ENCODE measurements at places on chromosomes 13 and 19. TPM values are rescaled to one million over a fixed set of nuclear protein-coding genes. Genes with fewer than 3 reads are reported as not detected.

- H3K27ac ChIP-seq, result no peak overlapping the region
- no peak overlapping the region for H3K4me3 ChIP-seq
- DNase-seq, result no peak
- peaks cover 10% of the 10 kb centered on the region for H3K4me1 ChIP-seq
- no peaks in the 10 kb centered on the region for H3K27me3 ChIP-seq
- no peaks in the 10 kb centered on the region for H3K36me3 ChIP-seq
Observed at GRCh38 chr19:33273881-33274662, 28.3 kb downstream of the CEBPA start.

- no peaks in the 10 kb centered on the region for H3K36me3 ChIP-seq
- no peak for DNase-seq
- H3K27ac ChIP-seq, result no peak overlapping the region
- H3K4me1 ChIP-seq, result peaks cover 6% of the 10 kb centered on the region
Observed at GRCh38 chr13:21405309-21405708, 53.8 kb downstream of the ZDHHC20 start.

DNA sequence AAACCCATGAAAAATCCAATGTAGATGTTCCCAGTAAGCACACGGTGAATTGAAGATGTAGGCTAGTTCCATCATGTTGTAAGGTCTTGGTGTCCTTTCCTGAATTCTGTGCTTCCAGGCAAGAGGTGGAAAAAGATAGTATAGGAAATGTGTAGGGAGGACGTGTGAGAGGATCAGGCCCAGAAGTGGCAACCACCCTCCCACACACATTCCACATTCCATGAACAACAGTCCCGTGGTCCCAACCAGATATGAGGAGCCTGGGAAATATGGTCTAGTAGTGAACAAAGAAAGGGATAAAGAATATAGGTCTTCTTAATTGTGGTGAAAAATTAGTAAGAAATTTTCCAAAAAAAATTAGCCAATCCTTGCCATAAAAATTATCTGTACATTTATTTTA is 1254.2 kb upstream of the SLC10A2 start:
- no peaks in the 10 kb centered on the region for H3K36me3 ChIP-seq
- H3K27ac ChIP-seq, result no peak overlapping the region
- DNase-seq, result no peak
- no peaks in the 10 kb centered on the region for H3K4me1 ChIP-seq

DNA sequence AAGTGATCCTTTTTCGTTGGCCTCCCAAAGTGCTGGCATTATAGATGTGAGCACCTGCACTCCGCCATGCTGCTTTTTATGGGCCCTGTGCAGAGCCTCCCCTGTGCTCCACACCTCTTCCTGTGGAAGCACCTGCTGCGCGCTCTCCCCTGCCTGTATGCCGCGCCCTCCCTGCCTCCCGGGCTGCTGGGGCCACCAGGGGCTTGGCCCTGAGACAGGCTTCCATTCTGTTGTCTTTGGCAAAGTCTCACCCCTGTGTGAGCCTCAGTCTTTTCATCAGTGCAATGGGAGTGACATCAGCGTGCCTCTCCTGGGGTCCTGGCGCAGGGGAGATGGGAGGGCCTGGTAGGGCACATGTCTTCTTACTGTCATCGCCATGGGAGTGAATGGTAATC is 1.3 kb downstream of the FAM174C start:
- peak overlapping the region; percentile 64 for H3K4me3 ChIP-seq
- no peaks in the 10 kb centered on the region for H3K27me3 ChIP-seq
- no peak for DNase-seq
- peak overlapping the region; percentile 93 for H3K27ac ChIP-seq

GRCh38 chr19:13615890-13616289 is 109.6 kb upstream of the CACNA1A start:
- no peaks in the 10 kb centered on the region for H3K36me3 ChIP-seq
- H3K4me3 ChIP-seq, result no peak overlapping the region
- no peaks in the 10 kb centered on the region for H3K4me1 ChIP-seq

GRCh38 chr13:108594153-108594552 is 35.3 kb upstream of the MYO16 start:
- no peak overlapping the region for H3K27ac ChIP-seq
- H3K27me3 ChIP-seq, result no peaks in the 10 kb centered on the region
- DNase-seq, result no peak
- H3K4me1 ChIP-seq, result no peaks in the 10 kb centered on the region
- no peak overlapping the region for H3K4me3 ChIP-seq
- no peaks in the 10 kb centered on the region for H3K36me3 ChIP-seq

GRCh38 chr19:35755131-35755549 is 1.7 kb downstream of the HSPB6 start:
- no peak overlapping the region for H3K27ac ChIP-seq
- no peak for DNase-seq
- no peaks in the 10 kb centered on the region for H3K36me3 ChIP-seq
- no peaks in the 10 kb centered on the region for H3K27me3 ChIP-seq

- no peaks in the 10 kb centered on the region for H3K36me3 ChIP-seq
- H3K27ac ChIP-seq, result no peak overlapping the region
- H3K27me3 ChIP-seq, result no peaks in the 10 kb centered on the region
- H3K4me1 ChIP-seq, result no peaks in the 10 kb centered on the region
- H3K4me3 ChIP-seq, result no peak overlapping the region
Observed at GRCh38 chr13:111474136-111475002, 153.9 kb downstream of the TEX29 start.

DNA sequence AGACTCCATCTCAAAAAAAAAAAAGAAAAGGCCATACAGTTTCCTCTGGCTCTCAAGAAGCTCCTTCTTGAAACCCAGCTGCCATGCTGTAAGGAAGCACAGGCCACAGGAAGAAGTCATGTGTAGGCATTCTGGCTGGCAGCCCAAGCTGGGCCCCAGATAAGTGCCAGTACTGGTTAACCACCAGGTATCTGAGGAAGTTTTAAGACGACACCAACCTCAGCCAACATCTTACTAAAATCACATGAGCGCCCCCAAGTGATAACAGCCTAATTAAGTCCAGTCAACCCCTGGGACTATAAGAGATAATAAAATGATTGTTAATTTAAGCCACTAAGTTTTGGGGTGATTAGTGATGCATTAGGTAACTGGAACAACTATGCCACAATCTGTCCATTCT is 27.4 kb upstream of the AKT2 start:
- H3K27me3 ChIP-seq, result peaks cover 12% of the 10 kb centered on the region
- DNase-seq, result no peak
- H3K27ac ChIP-seq, result no peak overlapping the region
- no peaks in the 10 kb centered on the region for H3K4me1 ChIP-seq
- no peaks in the 10 kb centered on the region for H3K36me3 ChIP-seq

DNA sequence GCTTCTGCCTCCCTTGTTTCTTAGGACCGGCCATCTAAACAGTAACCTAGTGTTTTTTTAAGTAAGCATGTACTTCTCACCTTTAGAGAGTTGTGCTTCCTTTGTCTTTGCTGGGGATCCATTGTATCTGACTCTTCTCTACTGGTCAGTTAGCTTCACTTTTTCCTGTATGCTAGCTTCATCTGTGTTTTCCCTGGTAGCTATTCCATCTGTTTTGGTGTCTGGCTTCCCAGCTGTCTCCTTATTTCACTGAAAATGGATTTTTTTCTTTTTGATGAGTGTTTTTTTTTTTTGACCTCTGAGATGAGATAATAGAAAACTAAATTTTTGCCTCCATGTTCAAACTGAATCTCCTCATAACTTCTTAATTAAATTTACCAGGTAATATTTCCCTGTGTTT is 637.0 kb upstream of the SLC10A2 start:
- no peaks in the 10 kb centered on the region for H3K4me1 ChIP-seq
- no peaks in the 10 kb centered on the region for H3K36me3 ChIP-seq
- no peak overlapping the region for H3K4me3 ChIP-seq
- DNase-seq, result no peak
- H3K27ac ChIP-seq, result no peak overlapping the region
- no peaks in the 10 kb centered on the region for H3K27me3 ChIP-seq

- peak overlapping the region; percentile 87 for H3K4me3 ChIP-seq
- H3K36me3 ChIP-seq, result peaks cover 3% of the 10 kb centered on the region
- no peaks in the 10 kb centered on the region for H3K27me3 ChIP-seq
- peak; percentile 53 for DNase-seq
- peak overlapping the region; percentile 98 for H3K27ac ChIP-seq
- H3K4me1 ChIP-seq, result peaks cover 3% of the 10 kb centered on the region
Observed at GRCh38 chr19:12669270-12670158, 2.9 kb downstream of the WDR83 start.

GRCh38 chr13:57698851-57699250 is 67.3 kb downstream of the PCDH17 start:
- no peaks in the 10 kb centered on the region for H3K27me3 ChIP-seq
- H3K36me3 ChIP-seq, result no peaks in the 10 kb centered on the region
- H3K27ac ChIP-seq, result no peak overlapping the region
- no peak for DNase-seq
- H3K4me1 ChIP-seq, result no peaks in the 10 kb centered on the region

- no peak overlapping the region for H3K27ac ChIP-seq
- no peak for DNase-seq
- H3K36me3 ChIP-seq, result no peaks in the 10 kb centered on the region
- no peak overlapping the region for H3K4me3 ChIP-seq
- H3K4me1 ChIP-seq, result peaks cover 6% of the 10 kb centered on the region
- no peaks in the 10 kb centered on the region for H3K27me3 ChIP-seq
Observed at GRCh38 chr19:10260141-10260584, 8.1 kb downstream of the MRPL4 start.

DNA sequence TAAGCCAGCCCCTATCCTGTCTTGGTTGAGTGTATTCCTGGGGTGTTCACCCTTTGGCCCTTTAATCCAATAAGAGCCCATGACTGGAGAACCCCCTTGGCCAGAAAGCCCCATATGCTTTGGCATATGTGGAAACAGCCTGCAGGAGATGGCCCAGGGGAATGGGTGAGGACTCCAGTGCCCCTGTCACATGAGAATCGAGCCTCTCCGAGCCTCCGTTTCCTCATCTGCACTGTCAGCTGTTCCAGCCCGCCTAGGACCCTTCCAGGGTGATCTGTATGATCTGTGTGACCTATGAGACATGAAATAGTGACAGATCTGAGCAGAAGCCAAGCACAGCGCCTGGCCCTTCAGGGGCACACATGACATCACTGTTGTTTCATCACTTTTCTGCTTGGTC is 300.7 kb downstream of the ZNF536 start:
- 0 out of 2 replicates have a peak, but pooled peaks cover 3% of the 10 kb centered on the region for H3K4me1 ChIP-seq
- H3K36me3 ChIP-seq, result no peaks in the 10 kb centered on the region
- peaks cover 36% of the 10 kb centered on the region for H3K27me3 ChIP-seq
- no peak overlapping the region for H3K4me3 ChIP-seq

GRCh38 chr19:7482584-7483439 is 6.0 kb downstream of the PEX11G start:
- no peaks in the 10 kb centered on the region for H3K27me3 ChIP-seq
- no peak overlapping the region for H3K27ac ChIP-seq
- H3K36me3 ChIP-seq, result no peaks in the 10 kb centered on the region
- no peaks in the 10 kb centered on the region for H3K4me1 ChIP-seq

- H3K27ac ChIP-seq, result no peak overlapping the region
- no peaks in the 10 kb centered on the region for H3K36me3 ChIP-seq
- DNase-seq, result no peak
- no peak overlapping the region for H3K4me3 ChIP-seq
- H3K27me3 ChIP-seq, result no peaks in the 10 kb centered on the region
Observed at GRCh38 chr19:41619018-41619556, 7.8 kb downstream of the CEACAM4 start.

CNMD gene
- not detected for total RNA-seq

PSG1 gene
- not detected for total RNA-seq

FFAR3 gene
- not detected for total RNA-seq

SYT3 gene
- not detected for total RNA-seq

LGALS14 gene
- total RNA-seq, result not detected

THSD8 gene
- 24.8 TPM for total RNA-seq

ZNF677 gene
- total RNA-seq, result 32.8 TPM

BEST2 gene
- total RNA-seq, result not detected
